ENCODE measurements at places on chromosomes 6 and 20.

DNA sequence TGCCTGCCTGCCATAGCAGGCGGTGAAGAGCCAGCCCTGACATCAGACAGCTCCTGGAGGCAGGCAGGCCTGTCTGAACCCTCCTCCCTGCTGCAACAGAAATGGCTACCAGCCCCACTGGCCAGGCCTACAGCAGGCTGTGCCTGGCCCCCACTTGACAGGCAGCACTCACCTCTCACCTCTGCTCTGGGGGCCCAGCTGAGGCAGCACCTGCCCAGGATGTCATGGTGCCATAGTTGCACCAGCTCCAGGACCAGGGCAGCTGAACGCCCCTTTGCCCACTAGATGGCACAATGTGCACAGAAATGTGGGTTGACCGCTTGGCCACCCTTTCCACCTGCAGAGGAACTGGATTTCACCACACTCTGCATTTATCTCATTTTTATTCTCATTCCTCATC lies 30.6 kb downstream of the MRPL14 start:
- peak; percentile 82 for DNase-seq
- H3K4me3 ChIP-seq: no peak overlapping the region
- no peak overlapping the region for H3K27ac ChIP-seq
- H3K4me1 ChIP-seq: no peaks in the 10 kb centered on the region
- H3K36me3 ChIP-seq: peaks cover 28% of the 10 kb centered on the region

GRCh38 chr6:21384216-21384615 lies 209.3 kb upstream of the SOX4 start:
- no peak for DNase-seq
- no peak overlapping the region for H3K4me3 ChIP-seq
- no peaks in the 10 kb centered on the region for H3K36me3 ChIP-seq
- no peak overlapping the region for H3K27ac ChIP-seq
- H3K4me1 ChIP-seq: no peaks in the 10 kb centered on the region
- no peaks in the 10 kb centered on the region for H3K27me3 ChIP-seq

GRCh38 chr6:27592481-27593199 lies 119.7 kb upstream of the ZNF184 start:
- H3K4me3 ChIP-seq: no peak overlapping the region
- H3K36me3 ChIP-seq: no peaks in the 10 kb centered on the region
- DNase-seq: peak; percentile 39
- H3K27ac ChIP-seq: no peak overlapping the region
- H3K27me3 ChIP-seq: peaks cover 61% of the 10 kb centered on the region

DNA sequence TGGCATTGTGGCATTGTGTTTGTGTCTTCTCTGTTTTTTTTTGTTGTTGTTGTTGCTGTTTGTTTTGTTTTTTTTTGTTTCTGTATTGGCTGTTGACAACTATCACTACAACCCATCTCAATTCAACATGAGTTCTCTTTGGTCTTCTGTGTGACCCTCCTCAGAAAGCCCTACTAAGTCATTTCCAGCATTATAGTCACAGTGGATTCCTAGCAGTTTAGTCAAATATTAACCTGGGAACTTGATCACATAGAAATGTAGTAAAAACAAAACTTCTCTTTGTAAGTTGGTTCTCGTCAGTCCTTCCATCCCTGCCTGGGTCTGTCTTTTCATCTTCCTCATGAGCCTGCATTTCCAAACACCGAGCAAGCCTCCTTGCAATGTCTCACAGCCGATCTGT lies 16.8 kb downstream of the SLC17A2 start:
- H3K36me3 ChIP-seq: no peaks in the 10 kb centered on the region
- H3K4me3 ChIP-seq: no peak overlapping the region
- no peaks in the 10 kb centered on the region for H3K4me1 ChIP-seq
- H3K27ac ChIP-seq: no peak overlapping the region
- H3K27me3 ChIP-seq: no peaks in the 10 kb centered on the region

GRCh38 chr6:131182991-131183425 lies 47.7 kb downstream of the AKAP7 start:
- H3K27me3 ChIP-seq: no peaks in the 10 kb centered on the region
- peak; percentile 72 for DNase-seq
- peaks cover 11% of the 10 kb centered on the region for H3K36me3 ChIP-seq
- H3K4me3 ChIP-seq: no peak overlapping the region
- no peak overlapping the region for H3K27ac ChIP-seq
- H3K4me1 ChIP-seq: peaks cover 3% of the 10 kb centered on the region

DNA sequence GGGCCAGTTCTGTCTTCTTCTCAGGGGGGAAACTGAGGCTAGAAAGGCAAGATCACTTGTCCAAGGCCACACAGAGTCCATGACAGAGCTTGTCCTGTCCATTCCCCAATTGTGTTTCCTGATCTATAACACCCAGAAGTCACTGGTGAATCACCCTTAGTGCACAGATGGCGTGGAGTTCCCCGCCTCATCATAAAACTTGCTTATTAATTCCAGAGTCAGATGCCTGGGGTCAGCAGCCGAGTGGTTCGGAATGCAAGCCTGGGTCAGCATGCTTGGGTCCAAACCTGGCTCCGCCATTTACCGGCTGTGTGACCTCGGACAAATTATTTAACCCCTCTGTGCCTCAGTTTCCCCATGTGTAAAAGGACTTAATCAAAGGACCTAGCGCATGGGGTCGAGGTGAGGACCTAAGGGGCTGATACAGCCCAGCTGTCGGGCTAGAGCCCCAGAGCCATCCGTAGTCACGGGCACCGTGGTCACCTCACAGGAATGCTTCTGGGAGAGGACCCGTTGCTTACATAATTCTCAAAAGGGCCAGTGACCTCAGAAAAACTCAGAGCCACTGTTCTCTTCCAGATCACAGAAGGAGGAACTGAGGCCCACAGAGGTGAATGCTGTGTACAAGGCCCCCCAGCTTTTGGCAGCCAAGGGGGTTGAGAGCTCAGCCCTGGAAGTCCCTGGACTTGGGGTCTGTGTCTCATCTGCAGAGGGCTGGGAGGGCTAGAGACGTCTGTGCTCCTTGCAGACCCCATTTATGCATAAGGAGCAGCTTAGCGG lies 1.4 kb upstream of the ZBP1 start:
- H3K36me3 ChIP-seq: no peaks in the 10 kb centered on the region
- no peak overlapping the region for H3K27ac ChIP-seq
- peaks cover 13% of the 10 kb centered on the region for H3K4me1 ChIP-seq
- no peak for DNase-seq
- H3K4me3 ChIP-seq: no peak overlapping the region

DNA sequence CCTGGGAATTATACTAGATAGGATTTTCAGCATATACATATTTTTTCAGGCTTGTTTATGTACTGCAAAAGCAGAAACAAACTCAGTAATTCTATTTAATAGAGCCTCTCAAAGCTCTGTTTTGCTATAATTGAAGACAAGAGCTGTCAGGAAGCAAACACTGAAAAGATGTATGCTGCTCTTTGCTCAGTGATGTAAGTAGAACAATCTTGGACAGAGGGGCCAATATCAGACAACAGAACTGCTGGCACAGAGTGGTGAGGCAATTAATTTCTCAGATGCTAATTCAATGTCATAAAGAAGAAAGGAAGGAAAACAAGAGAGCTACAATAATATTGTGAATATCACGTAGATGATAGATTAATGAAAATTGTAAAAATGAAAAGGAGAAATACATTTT lies 663.3 kb upstream of the ADGRB3 start:
- no peaks in the 10 kb centered on the region for H3K36me3 ChIP-seq
- no peak for DNase-seq
- no peaks in the 10 kb centered on the region for H3K27me3 ChIP-seq
- no peak overlapping the region for H3K27ac ChIP-seq
- H3K4me1 ChIP-seq: no peaks in the 10 kb centered on the region
- no peak overlapping the region for H3K4me3 ChIP-seq

GRCh38 chr20:61719691-61720347 lies 345.9 kb downstream of the TAF4 start:
- no peak overlapping the region for H3K27ac ChIP-seq
- no peaks in the 10 kb centered on the region for H3K4me1 ChIP-seq
- no peaks in the 10 kb centered on the region for H3K36me3 ChIP-seq
- no peak overlapping the region for H3K4me3 ChIP-seq

DNA sequence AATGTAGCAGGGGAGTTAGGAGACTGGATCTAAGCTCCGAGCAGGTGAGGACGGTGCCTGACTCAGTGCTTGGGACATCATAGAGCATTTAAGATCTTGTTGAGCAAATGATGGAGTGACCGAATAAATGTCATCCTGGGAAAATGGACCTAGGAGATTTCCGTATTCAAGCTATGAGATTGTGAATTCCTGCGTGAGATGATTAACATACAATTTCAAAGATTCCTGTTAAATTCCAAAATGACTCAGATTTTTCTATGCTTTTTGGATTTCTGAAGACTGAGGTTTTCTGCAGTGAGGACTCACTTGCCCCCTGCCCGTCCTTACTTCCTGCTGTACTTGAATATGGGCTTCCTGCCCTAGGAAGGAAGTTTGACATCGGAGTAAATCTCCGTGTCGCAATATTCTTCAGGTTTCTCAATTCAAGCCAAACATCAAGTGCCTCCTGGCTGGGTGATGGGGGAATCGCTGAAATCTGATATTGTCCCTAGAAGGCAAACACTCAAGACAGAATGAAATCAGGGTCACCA lies 5.2 kb downstream of the SYTL3 start:
- DNase-seq: no peak
- H3K27me3 ChIP-seq: no peaks in the 10 kb centered on the region
- H3K4me3 ChIP-seq: no peak overlapping the region
- no peak overlapping the region for H3K27ac ChIP-seq
- peaks cover 19% of the 10 kb centered on the region for H3K4me1 ChIP-seq

DNA sequence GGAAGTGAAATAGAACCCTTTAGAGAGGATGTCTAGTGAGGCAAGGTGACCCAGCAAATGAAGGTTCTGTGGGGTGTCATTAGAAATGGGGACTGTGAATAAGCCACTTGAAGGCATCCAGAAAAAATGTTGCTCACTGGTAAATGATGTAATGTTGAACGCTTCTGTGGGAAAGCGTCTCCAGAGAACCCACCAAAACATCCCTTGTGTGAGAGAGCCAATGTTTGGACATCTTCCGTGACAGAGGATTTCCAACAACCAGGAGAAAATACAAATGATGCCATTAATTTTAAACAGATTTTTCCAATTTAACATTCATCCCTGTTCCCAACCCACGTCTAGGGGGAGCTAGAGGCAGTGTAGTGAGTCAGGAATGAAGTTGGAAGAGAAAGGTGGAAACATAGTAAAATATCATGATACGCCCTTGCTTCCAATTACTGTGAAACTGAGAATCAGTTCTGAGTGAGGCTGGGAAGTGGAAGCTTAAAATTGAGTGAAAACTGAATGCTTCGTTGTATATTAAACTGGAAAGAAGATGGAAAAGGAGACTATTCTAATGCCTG lies 584.2 kb downstream of the CD109 start:
- no peak for DNase-seq
- H3K27ac ChIP-seq: no peak overlapping the region
- peaks cover 3% of the 10 kb centered on the region for H3K4me1 ChIP-seq

DNA sequence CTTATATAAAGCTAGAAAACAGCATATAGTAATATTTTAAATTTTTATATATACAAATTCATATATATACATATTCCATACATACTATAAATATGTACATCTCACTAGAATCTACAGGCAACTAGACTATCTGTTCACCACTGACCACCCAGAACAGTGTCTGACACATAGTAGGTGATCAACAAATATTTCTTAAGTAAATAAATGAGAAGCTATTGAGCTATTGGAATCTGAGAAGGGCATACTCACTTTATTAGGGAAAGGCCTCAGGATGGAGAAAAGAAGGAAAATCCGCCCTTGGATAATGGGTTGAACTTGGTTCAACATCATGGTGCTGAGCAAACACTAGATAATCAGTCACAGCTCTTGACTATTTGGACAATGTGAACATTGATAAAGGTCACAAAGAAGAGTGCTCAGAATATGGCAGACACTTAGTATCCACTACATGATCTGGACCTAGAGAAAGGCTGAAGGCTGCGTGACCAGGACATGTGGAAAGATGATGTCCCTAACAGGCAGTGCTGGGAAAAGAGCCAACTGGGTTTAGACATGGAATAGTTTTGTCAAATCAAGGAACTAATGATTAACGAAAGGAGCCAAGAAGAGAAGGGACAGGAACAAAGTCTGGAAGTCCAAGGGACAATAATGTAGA lies 186.1 kb downstream of the TASP1 start:
- H3K27me3 ChIP-seq: no peaks in the 10 kb centered on the region
- DNase-seq: no peak
- H3K36me3 ChIP-seq: no peaks in the 10 kb centered on the region
- H3K4me1 ChIP-seq: peaks cover 5% of the 10 kb centered on the region
- no peak overlapping the region for H3K4me3 ChIP-seq

DNA sequence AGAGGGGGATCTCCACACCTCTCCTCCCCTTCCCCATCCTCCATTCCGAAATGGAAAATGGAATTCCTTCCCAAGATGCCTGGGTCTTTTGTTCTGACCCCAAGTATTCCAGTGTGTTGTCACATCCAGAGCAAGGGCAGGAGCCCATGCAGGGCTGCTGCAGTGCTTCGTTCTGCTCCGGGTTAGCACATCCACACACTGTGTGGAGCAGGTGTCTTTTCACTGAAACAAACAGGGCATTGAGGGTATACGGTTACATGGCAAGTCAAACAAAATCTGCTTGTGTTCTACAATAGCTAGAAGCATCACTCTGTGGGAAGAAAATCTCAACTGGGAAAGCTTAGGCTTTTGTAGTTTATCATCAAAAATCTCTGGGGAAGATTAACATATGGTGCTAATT lies 56.9 kb downstream of the LYRM2 start:
- H3K27me3 ChIP-seq: no peaks in the 10 kb centered on the region
- no peak overlapping the region for H3K27ac ChIP-seq
- DNase-seq: no peak
- H3K4me3 ChIP-seq: no peak overlapping the region
- no peaks in the 10 kb centered on the region for H3K36me3 ChIP-seq
- H3K4me1 ChIP-seq: no peaks in the 10 kb centered on the region

GRCh38 chr6:155247618-155248007 lies 16.2 kb upstream of the CLDN20 start:
- H3K36me3 ChIP-seq: peaks cover 31% of the 10 kb centered on the region
- no peaks in the 10 kb centered on the region for H3K4me1 ChIP-seq
- no peaks in the 10 kb centered on the region for H3K27me3 ChIP-seq
- H3K27ac ChIP-seq: no peak overlapping the region
- DNase-seq: no peak
- no peak overlapping the region for H3K4me3 ChIP-seq

- H3K27me3 ChIP-seq: no peaks in the 10 kb centered on the region
- no peak for DNase-seq
- H3K4me3 ChIP-seq: no peak overlapping the region
- peaks cover 46% of the 10 kb centered on the region for H3K36me3 ChIP-seq
Observed at GRCh38 chr6:37372116-37372515, 18.3 kb downstream of the RNF8 start.

DNA sequence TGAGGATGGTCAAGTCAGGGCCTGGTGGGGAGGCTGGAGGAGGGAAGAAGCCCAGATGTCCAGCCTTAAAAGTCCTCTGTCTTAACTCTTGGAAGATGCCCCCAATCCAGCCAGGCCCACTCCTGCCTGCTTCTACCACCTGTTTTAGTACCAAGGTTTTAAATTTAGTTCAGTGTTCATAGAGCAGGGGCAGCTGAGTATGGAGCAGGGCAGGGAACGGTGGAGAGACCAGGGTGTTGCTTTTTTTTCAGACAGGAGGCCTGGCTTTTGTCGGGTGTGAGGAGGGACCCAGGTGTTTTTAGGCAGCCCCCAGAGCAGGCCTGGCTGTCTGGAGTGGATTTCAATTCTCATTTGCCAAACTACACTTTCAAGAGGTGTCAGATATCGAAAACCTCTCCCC lies 278.8 kb downstream of the CDC5L start:
- peaks cover 10% of the 10 kb centered on the region for H3K27me3 ChIP-seq
- H3K36me3 ChIP-seq: no peaks in the 10 kb centered on the region
- H3K4me1 ChIP-seq: peaks cover 40% of the 10 kb centered on the region
- no peak overlapping the region for H3K27ac ChIP-seq
- H3K4me3 ChIP-seq: no peak overlapping the region

Measured in muscle of leg (tissue), 16 donors.